A549 treated with Hydrocortisone at 1 μM for 4 hours (cell line): ENCODE measurements at places on chromosomes 2 and 18. TPM values are rescaled to one million over a fixed set of nuclear protein-coding genes. Genes with fewer than 3 reads are reported as not detected.

MYO3B gene
- not detected in 5 replicates for total RNA-seq

DSC1 gene
- not detected in 5 replicates for total RNA-seq

TTC39C gene
- 18.7 to 21.6 TPM (median 19.6 TPM) in 5 replicates for total RNA-seq

CNRIP1 gene
- total RNA-seq: 1.7 to 2.1 TPM (median 1.8 TPM) in 5 replicates

AGAP1 gene
- total RNA-seq: 18.3 to 24.5 TPM (median 21.1 TPM) in 5 replicates

NFATC1 gene
- total RNA-seq: 5.2 to 6.2 TPM (median 5.7 TPM) in 5 replicates

RGPD4 gene
- total RNA-seq: 0.03 to 0.07 TPM (median 0.05 TPM) in 4 of 5 replicates, not detected in the other

DNAJC5G gene
- total RNA-seq: not detected in 5 replicates

EFEMP1 gene
- 29.6 to 56.4 TPM (median 41.3 TPM) in 5 replicates for total RNA-seq

MAP3K19 gene
- not detected in 5 replicates for total RNA-seq

WNT6 gene
- total RNA-seq: 0.14 to 0.40 TPM (median 0.28 TPM) in 5 replicates

PPP4R3B gene
- 26.4 to 36.8 TPM (median 31.0 TPM) in 5 replicates for total RNA-seq

LYPD6B gene
- total RNA-seq: 0.10 TPM in 1 of 5 replicates, not detected in the others

SERPINB2 gene
- total RNA-seq: 0.07 to 0.12 TPM (median 0.07 TPM) in 3 of 5 replicates, not detected in the others

NXPH2 gene
- total RNA-seq: not detected in 5 replicates

PDCL3 gene
- total RNA-seq: 36.9 to 44.8 TPM (median 37.5 TPM) in 5 replicates

DYNAP gene
- total RNA-seq: not detected in 5 replicates

CTAGE1 gene
- not detected in 5 replicates for total RNA-seq

LHCGR gene
- total RNA-seq: not detected in 5 replicates

RAB6D gene
- total RNA-seq: 0.03 TPM in 2 of 5 replicates, not detected in the others

SCYGR8 gene
- not detected in 5 replicates for total RNA-seq

WDFY1 gene
- 29.0 to 41.9 TPM (median 35.9 TPM) in 5 replicates for total RNA-seq

CDCA7 gene
- total RNA-seq: 38.4 to 49.6 TPM (median 44.6 TPM) in 5 replicates

NAT8 gene
- total RNA-seq: not detected in 5 replicates

CMPK2 gene
- 0.51 to 1.0 TPM (median 0.78 TPM) in 5 replicates for total RNA-seq

NT5DC4 gene
- total RNA-seq: not detected in 5 replicates

CNDP1 gene
- total RNA-seq: not detected in 5 replicates

FSHR gene
- not detected in 5 replicates for total RNA-seq

ALKAL2 gene
- not detected in 5 replicates for total RNA-seq

CLEC4F gene
- not detected in 5 replicates for total RNA-seq

CCDC85A gene
- total RNA-seq: 0.29 to 0.33 TPM (median 0.32 TPM) in 5 replicates

C1GALT1C1L gene
- total RNA-seq: 2.3 to 2.7 TPM (median 2.6 TPM) in 5 replicates

TCF23 gene
- not detected in 5 replicates for total RNA-seq

NPPC gene
- total RNA-seq: 0.21 to 0.37 TPM (median 0.28 TPM) in 4 of 5 replicates, not detected in the other

WDR54 gene
- 78.4 to 89.5 TPM (median 88.9 TPM) in 5 replicates for total RNA-seq

SERPINB11 gene
- 0.07 TPM in 1 of 5 replicates, not detected in the others for total RNA-seq

DLGAP1 gene
- total RNA-seq: 0.02 to 0.12 TPM (median 0.07 TPM) in 3 of 5 replicates, not detected in the others

TMEM198 gene
- 0.70 to 1.3 TPM (median 1.0 TPM) in 5 replicates for total RNA-seq

ACTG2 gene
- total RNA-seq: 0.20 to 0.39 TPM (median 0.25 TPM) in 5 replicates

NYAP2 gene
- 0.02 TPM in 1 of 5 replicates, not detected in the others for total RNA-seq

DSC2 gene
- total RNA-seq: 0.80 to 1.3 TPM (median 0.98 TPM) in 5 replicates

SERPINB10 gene
- total RNA-seq: not detected in 5 replicates

ALPI gene
- total RNA-seq: 0.05 TPM in 2 of 5 replicates, not detected in the others

SCN7A gene
- total RNA-seq: not detected in 5 replicates

FNDC4 gene
- 3.5 to 5.8 TPM (median 4.4 TPM) in 5 replicates for total RNA-seq

B3GNT7 gene
- total RNA-seq: 2.0 to 3.1 TPM (median 2.3 TPM) in 5 replicates

SLC9A4 gene
- total RNA-seq: not detected in 5 replicates

HJURP gene
- total RNA-seq: 52.3 to 59.6 TPM (median 55.7 TPM) in 5 replicates

MOB4 gene
- total RNA-seq: 21.7 to 37.7 TPM (median 26.8 TPM) in 5 replicates
